SK-N-DZ (cell line): ENCODE measurements at places on chromosomes 2 and 18.

GRCh38 chr2:129164220-129164949 is 815.1 kb upstream of the RAB6C start:
- no peak for DNase-seq

- DNase-seq, result no peak
Measured at GRCh38 chr2:64228918-64229317, 84.7 kb upstream of the PELI1 start.

DNA sequence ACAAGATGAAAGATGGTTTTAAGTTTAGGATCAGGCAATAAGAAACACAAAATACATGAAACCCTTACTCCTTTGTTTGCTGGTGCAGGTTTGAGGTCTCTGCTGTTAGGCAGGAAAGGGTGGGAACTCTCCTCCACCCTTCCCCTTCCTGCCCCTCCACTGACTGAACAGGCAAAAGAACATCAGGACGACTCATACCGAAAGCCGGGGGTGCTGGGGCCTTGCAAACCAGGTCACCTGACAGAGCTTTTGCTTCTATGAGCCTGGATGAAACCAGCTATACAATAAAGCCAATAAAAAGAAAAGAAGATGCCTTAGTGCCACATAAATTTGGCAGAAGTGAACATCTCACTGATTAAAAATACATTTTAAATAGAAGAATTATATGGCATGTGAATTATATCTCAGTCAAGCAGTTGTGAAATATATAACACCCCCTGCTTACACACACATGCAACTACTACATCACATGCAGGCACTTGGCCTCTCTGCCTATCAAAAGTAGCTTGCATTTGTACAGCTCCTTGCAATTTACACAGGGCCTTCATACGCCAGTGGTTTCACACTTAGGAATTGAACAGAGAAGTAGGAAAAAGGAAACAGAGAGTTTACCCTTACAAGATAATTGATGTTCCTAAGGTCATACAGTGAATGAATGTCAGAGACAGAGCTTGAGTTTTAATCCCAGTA is 215.1 kb upstream of the TRIB2 start:
- DNase-seq, result no peak

- no peak for DNase-seq
Measured at GRCh38 chr18:32937597-32937996, 164.8 kb upstream of the KLHL14 start.

DNA sequence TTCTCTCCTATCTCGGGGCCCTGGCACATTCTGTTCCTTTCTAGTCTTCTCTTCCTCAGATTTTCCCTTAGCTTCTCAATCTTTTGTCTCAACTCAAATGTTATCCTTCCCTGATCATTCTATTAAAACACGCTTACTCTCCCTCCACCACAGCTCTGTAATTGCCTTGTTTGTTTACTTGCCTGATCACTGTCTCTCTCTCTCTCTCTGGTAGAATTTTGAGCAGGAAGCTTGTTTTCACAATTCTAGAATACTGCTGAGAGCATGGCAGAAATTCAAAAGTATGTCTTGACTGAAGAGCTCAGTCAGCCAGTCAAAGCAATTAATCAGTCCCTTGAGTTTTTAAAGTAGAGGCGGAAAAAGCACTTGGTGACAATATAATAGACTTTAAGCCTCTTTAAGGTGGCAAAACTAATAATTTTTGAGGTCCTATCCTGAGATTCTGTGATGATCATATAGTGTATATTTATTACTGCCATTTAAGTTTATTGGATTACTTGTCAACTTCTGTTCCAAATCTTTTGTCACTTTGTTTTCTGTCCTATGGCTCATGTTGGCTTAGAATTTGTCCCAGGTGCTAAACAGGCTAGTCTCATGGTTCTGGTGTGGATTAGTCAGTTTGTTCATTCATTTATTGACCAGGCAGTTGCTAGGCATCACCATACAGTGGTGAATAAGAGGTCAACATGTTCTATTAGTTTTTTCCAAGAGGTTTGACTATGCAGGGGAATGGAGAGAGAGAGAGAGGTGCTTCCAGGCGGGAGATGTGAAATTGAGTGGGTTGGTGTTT is 2.3 kb downstream of the PSMD1 start:
- no peak for DNase-seq

- DNase-seq, result no peak
Measured at GRCh38 chr2:152012697-152013096, 86.1 kb downstream of the CACNB4 start.

- DNase-seq, result peak; percentile 78
Measured at GRCh38 chr2:120735746-120736170, at the start of gene GLI2. Gene GLI2 (plus strand): TSS chr2:120735868. CDS start chr2:120797321, 61,453 bp downstream.

- no peak for DNase-seq
Measured at GRCh38 chr2:68565858-68566257, 77.5 kb upstream of the PROKR1 start.

DNA sequence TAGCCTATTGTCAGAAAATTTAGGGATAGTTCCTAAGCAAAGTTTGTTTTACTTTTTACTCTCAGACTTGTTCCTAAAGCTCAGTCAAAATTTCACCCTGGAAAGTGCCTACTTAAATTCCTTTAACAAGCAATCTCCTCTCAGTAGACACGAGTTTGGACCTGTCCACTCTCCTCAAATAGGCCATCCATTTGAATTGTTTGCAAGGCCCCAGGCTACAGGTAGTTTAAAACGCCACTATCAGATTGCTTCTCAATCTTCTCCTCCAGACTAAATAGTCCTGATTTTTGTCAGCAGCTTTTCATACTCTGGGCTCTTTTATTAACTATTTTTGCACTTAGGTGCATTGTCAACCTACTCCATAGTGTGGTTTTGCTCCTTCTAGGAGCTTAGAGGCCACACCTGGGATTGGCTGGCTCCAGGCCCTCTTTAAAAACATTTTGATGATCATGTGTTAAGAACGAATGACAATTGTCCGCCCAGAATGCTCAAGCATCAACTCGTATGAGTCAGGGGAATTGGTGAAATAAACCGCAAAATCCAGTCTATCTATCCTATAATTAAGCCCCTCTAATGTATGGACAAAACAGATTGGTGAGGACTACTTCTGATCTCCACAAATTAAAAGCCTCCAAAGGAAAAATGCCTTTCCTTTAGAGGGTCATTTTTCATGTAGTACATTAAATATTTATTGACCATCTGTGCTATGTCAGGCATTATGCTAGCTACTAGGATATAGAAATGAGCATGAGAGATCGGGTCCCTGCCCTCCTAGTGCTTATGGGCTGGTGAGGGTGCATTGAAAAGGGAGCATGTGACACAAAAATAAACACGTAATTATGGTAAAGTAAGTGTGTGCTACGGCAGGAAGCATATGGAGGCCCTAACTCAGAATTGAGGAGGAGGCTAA is 333.8 kb upstream of the TNP1 start:
- no peak for DNase-seq

DNA sequence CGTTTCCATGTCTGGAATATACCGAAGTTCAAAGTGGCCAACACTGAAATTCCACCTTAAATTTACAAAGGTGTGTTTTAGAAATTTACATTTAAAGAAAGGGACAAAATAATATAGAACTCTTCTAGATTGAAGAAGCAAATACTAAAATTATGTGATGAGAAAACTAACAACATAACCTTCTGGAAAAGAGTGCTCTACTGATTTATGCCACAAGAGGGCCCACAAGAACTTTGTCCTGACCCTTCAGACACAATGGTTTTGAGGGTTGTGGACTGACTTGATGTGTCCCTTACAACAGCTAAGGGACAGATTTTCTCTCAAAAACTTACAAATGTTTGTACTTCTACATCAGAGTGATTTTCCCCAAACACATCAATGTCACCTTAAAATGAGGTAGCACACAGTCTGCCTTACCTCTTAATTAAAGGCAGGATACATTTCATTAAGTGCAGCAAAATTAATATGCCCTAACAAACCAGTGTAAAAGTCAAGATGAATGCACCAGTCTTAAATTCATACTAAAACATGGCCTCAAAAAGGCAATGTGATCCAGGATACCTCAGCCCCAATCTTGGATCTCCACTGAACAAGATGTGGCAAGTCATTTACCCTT is 36.2 kb downstream of the EIF2AK3 start:
- peak; percentile 56 for DNase-seq

- DNase-seq, result no peak
Measured at GRCh38 chr2:157304811-157305722, 20.6 kb downstream of the ERMN start.

- no peak for DNase-seq
Measured at GRCh38 chr2:120641366-120641771, 94.3 kb upstream of the GLI2 start.

- no peak for DNase-seq
Measured at GRCh38 chr2:13009027-13009642, 292.4 kb downstream of the TRIB2 start.

GRCh38 chr2:73032702-73033097 is 38.8 kb downstream of the SFXN5 start:
- DNase-seq, result no peak

DNA sequence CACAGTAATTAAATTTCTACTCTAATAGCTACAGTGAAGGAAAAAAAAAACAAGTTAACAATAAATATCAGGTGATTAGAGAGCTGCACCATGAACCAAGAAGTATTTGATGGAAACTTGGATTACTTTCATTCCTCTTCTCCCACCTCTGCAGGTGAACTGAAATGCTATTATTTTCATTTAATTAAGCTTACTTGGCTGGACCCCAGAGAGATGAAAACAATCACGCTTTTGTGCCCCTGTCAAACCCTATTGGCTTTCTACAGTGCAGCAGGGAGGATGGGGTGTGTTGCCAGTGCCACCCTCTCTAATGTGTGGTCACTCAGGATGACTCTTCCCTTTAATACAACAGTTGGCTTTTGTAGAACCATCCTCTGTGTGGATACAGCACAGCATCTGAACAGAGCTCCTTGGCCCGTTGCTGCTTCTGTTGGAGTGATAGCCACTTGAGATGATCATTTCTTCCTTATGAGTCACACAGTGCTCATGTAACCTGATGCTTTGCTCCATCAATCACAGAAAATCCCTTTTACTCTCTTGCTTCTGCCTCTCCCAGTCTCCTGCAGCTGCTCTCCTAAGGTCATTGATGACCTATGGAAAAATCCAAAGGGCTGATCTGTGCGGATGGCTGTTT is 5.5 kb upstream of the ARL4C start:
- no peak for DNase-seq

GRCh38 chr2:71600555-71600954 is 147.2 kb downstream of the DYSF start:
- no peak for DNase-seq

- DNase-seq, result no peak
Measured at GRCh38 chr18:26421503-26421902, 126.8 kb downstream of the KCTD1 start.

DNA sequence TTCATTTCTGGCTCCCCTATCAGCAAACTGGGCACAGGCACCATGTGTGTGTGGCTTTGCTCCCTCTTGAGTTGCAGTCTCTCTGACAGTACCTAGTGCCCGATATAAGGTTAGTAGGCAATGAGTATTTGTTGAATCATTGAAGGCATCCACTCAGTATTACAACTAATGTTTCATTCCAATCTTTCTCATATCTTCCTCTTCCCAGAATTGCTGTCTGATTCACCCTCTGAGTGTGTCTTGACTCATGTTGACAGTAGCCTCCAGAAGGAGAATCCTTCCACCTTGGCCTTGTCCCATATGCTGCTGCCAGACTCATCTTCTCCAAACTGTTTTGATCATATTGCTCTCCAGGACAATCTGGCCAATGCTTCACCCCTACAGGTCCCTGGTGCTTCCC is 202.5 kb downstream of the LRRTM1 start:
- DNase-seq, result no peak

DNA sequence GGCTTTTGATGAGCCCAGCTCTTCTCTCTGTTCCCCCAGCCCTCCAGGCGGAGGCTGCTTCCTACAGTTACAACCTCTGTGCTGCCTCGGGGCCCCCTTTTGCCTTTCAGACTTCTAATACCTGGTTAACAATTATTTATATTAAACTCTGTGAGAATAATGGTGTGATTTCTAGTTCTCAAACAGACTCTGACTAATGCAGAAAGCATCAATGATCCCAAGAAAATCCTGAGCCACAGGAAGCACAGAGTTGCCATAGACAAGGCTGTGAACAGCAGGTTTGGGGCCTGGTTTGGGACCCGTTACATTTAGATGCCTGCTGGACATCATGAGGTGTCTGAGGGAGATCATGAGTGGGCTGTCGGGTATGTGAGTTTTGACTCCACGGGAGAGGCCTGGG is 37.4 kb upstream of the MYO3B start:
- no peak for DNase-seq

- DNase-seq, result no peak
Measured at GRCh38 chr2:215188078-215188477, 49.7 kb upstream of the ABCA12 start.

DNA sequence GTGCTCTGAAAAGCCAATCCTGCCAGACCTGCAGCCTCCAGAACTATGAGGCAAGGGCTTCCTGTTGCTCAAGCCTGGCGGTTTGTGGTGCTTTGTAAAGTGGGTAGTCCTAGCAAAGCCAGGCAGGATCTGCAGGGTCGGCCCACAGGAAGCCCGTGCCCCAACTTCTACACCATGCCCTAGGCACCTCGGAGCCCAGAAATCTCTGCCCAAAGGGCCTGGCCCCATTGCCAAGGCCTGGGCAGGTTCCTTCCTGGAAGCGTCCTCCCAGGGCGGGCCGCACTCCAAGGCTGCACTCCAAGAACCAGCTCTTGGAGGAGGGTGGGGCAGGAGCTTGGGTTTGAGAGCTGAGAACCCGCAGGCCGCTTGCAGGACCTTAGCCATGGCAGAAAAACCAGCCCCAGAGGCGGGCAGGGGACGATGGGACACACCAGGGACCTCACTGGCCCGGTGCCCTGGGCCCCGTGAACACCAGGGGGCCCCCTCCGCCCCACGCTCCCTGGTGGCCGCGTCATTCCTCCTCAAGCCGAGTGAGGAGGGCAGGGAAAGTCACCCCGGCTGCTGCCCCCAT is 37.2 kb upstream of the ID2 start:
- no peak for DNase-seq

GRCh38 chr2:1494906-1495305 is 81.6 kb downstream of the TPO start:
- no peak for DNase-seq

DNA sequence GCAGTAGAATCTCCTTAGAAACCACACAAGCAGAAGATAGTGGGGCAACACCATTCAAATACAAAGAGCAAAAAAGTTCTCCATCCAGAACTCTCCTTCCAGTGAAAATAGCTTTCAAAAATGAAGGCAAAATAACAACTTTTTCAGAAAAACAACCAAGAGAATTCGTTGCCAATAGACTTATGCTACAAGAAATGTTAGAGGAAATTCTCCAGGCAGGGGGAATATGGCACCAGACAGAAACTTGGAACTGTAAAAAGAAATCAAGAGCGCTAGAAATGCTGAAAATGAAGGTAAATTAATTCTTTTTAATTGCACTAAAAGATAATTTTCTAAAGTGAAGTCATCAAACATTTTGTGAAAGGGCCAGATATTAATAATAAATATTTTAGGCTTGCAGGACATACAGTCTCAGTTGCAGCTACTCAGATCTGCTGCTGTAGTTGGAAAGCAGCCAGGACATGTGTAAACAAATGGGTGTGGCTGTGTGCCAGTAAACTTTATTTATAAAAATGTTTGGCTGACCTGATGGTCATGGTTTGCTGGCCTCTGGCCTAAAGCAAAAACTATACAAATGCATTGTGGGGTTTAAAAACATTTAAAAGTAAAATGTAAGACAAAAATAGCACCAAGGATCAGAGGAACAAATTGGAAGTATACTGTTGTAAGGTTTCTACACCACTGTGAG is 73.7 kb upstream of the TGFA start:
- DNase-seq, result no peak

- DNase-seq, result no peak
Measured at GRCh38 chr2:114937366-114937930, 495.0 kb downstream of the DPP10 start.

- DNase-seq, result no peak
Measured at GRCh38 chr2:219591091-219591490, 6.6 kb upstream of the STK11IP start.
